ENCODE measurements at places on chromosomes 3 and 15.
A peak's percentile ranks its signal among the peaks of the same experiment; 100 is the strongest.

- no peak for DNase-seq
These were observed 245.9 kb upstream of the TOPAZ1 start for GRCh38 chr3:43995547-43996378.

DNA sequence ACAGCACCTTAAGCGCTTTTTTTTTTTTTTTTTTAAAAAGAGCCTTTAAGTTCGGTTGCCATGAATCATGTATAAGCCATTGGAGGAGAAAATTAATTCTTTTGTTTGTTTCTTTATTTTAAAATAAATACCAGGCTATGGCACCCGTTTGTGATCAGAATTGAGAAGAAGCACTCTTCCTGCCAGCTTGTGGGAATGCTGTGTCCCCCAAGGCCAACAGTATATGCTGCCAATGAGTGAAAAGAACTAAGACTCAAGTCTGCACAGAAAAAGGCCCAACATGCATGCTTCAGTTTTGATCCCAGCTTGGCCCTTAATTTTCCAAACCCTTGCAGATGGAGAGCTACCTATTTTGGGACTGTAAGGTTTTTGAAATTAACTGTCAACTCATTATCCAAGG is 90.5 kb downstream of the LRRC3B start:
- no peak for DNase-seq

- DNase-seq = peak; percentile 34
These were observed 29.3 kb upstream of the SH3BP5 start for GRCh38 chr3:15361494-15362214.

DNA sequence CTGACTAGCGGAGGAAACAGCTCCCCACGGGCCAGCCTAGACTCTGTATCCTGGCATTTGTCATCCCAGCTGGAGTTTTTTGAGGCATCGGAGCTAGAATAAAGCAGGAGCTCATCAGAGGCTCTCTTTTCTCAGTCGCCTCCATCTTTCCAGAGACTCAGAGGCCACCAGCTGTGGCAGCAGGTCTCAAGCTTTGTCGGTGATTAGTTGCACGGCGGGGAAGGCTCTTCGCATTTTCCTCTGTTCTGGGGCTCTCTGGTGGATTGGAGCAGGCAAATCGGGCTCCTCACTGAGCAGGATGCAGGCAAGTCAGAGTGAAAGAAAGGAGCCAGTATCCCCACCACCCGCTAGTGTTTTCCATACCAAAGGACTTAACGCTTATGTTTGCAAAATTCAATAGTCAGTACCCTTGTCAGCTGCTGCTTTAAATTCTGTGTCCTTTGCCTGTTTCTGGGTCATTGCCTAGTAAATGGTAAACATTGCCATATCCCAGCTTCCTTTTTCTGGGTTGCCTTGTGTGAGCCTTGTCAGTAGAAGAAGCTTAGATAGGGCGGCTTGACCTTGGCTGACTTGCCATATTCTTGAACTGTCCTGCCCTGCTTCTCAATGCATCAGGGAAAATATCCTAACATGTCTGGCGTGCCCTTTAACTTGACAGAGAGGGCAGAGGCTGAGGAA is 127.1 kb downstream of the PTPRG start:
- DNase-seq = no peak

DNA sequence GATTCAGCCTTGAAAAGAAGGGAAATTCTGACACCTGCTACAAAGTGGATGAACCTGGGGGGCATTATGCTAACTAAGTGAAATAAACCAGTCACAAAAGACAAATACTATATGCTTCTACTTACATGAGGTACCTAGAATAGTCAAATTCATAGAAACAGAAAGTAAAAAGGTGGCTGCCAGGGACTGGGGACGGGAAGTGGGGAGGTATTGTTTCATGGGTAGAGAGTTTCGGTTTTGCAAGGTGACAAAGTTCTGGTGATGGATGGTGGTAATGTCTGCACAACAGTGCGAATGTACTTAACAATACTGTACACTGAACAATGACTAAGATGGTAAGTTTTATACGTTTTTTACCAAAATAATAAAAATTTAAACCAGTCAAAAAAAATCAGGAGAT is 4.8 kb downstream of the IDH2 start:
- peak; percentile 89 for DNase-seq

All from bone marrow (tissue), 2 donors.